NCI-H1436 treated with DMSO at 0.1 percent for 48 hours (cell line): ENCODE measurements at places on chromosomes 6 and 20.

DNA sequence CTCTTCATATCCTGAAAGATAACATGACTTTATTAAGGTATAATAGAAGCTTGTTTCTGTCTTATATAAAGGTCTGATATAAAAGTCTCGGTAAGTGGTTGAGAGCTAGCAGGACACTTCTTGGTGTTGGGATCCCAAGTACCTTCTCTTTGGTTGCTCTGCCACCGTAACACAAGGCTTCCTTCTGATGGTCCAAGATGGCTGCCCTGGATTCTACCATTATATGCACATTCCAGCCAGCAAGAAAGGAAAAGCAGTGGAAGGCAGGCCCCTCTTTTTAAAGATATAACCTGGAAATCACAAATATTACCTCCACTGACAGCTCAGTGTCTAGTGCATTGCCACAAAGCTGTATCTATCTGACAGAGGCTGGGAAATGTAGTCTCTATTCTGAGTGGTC lies 75.0 kb downstream of the TSHZ2 start:
- DNase-seq, result no peak

- DNase-seq, result no peak
Observed at GRCh38 chr20:39676857-39677391, 714.8 kb downstream of the DHX35 start.

DNA sequence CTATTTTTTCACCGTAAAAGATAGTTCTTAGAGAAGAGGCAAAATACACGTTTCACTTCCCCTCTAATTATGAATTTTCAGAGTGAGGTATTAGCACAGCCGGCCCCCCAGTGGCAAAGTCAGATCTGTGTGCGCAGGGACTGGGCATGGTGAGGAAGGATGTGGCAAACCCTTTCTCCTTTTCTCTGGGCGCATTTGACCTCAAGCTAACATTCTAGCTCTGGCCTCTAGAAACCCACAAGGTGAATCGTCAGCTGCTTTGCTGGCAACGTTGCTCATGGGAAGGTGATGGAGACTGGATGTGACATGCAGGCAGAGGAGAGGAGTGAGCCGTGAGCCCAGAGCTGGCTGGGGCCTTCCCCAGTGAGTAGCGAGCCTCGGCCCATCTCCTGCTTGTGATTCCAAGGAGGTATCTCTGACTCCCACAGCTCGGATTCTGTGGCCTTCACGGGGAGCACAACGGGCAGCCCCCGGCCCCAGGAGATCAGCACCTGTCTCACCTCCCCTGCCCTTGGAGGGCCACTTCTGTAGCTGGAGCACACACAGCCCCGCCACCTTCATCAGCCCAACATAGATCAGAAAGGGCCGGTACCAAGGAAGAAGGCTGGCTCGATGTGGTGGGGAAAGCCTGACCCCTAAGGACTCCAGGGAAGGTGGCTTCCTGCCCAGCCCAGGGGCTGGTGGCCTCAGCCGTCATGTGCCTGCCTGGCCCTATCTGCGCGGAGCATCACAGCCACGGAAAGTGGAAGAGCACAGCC lies 152.8 kb downstream of the TAF4 start:
- DNase-seq, result no peak

DNA sequence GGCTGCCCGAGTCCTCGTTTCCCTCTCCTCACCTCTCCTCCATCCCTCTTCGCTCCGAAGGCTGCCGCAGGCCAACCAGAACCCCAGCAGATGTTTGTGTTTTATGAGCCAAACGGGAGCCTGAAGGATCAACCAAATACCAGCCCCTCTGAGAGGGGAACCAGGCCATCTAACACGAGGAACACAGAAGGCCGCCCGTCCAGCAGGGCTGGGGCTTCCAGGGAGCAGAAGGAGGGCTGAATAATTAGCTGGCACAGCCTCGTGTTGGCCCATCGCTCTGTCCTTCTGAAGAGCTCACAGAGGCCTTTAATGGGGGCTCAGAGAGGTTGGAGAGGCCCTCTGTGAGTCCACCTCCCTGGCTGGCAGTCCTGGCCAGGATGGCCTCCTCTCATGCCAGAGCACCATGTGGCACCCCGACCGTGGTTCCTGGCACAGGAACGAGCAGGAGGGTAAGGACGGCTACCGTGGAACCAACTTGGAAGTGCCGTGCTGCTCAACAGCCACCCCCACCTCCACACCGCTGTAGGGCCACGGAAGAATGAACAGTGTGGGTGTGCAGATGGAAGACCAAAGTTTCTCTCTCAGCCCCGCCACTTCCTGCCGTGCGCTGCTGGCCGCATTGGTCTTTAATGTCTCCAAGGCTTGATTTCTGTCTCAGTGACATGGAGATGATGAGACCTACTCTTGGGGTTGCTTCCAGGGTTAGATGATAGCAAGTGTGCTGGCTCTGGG lies 155.2 kb downstream of the SCML4 start:
- no peak for DNase-seq

GRCh38 chr6:157706883-157707282 lies 116.2 kb upstream of the SNX9 start:
- DNase-seq, result no peak

DNA sequence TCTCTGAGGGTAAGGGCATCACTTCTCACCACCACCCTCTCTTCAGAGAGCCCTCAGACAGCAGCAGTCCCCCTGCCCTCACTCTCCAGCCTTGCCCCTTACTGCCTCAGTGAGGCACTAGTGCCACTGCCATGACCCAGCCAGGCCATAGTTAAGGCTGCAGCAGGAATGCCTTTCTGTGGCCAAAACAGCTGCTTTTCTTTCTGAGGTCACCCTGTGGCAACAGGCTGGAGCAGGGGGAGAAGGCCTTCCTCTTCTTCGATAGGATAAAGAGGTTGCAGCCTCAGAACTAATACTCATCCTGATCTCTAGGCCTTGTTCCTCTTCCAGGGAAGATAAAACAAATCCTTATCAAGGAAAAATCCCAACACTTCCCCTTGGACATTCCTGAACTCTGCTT lies 56.8 kb upstream of the ECI2 start:
- no peak for DNase-seq

- DNase-seq, result no peak
Observed at GRCh38 chr6:71211799-71212198, 76.8 kb upstream of the OGFRL1 start.

GRCh38 chr6:1479095-1479494 lies 89.7 kb downstream of the FOXF2 start:
- DNase-seq, result no peak

DNA sequence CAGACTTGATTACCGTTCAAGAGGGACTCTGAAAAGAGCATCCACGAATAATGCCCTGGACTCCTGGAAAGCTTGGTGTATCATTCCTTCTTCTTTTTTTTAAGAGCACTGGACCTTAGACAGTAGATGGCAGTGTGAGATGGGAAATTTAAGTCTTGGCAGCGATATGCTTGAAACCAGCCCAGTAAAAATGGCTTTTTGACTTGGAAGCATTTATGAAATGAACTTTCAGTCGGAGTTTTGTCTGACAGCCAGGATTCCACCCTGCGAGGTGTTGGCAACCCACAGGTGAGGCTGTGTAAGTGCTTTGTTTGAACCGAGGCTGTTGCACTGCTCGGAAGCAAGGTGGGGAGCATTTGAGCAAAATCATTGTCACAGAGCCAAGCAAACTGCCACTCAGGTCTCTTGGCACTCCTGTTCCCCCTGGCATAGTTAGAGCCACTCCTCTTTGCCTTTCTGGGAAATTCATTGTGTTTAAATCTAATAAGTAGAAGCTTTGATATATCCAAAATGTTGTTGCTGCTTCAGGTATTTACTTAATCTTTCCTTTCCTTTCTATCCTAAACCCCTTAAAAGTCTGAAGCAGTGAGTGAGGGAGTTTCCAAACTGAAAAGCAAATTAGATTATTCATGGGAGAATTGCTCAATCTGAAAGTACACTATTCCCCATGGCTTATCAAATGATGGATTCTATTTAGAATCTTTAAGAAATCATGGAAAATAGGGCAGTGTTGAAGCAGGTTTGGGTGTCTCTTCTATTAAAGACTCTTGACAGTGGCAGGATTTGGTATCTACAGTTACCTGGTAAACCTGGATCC lies 272.8 kb upstream of the SLC35B3 start:
- DNase-seq, result peak; percentile 29

DNA sequence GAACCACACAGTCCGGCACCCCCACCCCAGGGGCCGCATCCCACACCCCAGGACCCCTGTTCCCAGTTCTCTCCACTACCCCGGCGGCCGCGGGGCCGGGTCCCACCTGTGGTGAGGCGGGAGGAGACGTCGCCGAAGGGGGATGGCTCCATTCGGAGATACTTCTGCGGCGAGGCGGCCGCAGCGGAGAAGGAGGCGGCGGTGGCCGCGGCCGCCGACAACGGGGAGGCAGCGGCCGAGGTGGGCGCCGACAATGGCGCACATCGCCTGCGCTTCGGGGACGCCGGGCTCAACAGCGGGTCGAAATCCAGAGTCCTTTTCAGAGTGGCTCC lies 723 bp downstream of the AKIRIN2 start:
- DNase-seq, result no peak

DNA sequence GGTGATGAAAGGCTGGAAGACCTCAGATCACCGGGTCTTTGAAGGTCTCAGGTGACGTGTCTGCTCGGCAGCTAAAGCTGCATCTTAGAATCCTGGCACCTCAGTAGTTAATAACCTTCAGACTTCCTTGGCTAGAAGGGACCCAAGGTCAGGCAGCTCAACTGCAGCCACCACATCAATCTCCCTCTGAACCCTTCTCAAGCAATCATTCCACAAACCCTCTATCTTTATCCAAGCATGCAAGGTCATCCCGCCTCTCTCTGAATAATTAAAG lies 16.7 kb upstream of the TLDC2 start:
- no peak for DNase-seq

DNA sequence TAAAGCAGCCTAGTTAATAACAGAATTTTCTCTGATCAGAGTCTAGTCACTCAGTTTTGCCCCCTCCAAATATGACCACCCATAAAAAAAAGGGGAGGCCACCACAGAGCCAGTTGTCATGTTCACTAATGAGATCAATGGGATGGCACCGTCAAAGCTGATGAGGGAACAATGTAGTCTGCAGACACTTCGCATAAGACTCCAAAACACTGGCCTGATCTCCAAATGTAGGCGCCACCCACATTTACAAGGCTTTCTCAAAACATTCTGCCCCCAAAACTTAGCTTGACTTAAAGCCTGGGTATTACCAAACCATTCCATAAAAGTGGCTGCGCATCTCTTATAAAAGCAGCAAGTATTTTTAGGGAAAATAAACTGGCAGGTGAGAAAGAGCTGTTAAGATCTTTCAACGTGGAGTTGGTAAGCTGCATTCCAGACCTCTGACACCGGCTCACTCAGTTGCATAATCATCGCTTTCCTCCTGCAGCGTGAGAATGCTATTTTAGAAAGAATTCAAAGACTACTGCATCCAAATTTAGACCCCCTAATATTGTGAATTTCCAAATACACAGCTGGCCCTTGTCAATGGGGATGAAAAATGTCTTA lies 59.3 kb downstream of the TBC1D7 start:
- no peak for DNase-seq

DNA sequence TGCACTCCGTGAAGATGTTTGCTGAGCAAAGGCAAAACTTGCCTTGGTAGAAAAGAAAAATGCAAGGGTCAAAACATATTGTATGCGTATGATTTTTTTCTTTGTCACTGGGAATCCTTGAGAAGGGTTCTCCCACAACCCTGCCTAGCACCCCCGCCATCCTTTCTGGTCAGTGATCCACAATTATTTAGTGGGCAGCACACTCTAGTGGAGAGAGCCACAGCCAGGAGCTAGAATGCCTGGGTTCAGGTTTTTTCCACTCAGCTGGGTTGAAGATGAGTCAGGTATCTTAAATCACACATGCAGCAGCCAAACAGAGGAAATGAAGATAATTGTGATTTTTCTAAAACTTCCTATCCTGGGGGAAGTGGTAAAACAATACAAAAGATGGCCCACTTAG lies 243.1 kb downstream of the PKHD1 start:
- no peak for DNase-seq

DNA sequence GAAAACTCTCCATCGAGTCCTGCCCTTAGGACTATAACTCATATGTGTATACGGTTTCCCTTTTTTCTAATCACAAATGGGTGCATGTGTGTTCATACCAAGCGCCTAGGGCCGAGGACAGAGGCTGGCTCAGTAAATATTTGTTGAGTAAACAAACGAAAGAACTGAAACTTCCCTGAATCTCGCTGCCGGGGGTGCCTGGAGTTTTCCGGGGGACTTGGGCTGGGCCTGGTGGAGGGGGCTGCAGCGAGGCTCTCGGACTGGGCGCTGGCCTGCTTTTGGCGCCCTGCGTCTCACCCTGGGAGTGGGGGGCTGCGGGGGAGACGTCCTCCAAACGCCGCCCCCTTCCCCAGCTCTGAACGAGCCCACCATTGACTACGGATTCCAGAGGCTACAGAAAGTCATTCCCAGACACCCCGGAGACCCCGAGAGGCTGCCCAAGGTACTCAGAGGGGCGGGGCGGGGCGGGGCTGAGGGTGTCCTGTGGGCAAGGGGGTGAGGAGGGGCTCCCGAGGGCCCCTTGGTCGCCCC lies 49.0 kb downstream of the CPXM1 start:
- no peak for DNase-seq

- DNase-seq, result no peak
Observed at GRCh38 chr6:117346142-117346930, 79.4 kb downstream of the ROS1 start.

GRCh38 chr6:106702046-106702445 lies 72.7 kb downstream of the QRSL1 start:
- no peak for DNase-seq

- DNase-seq, result no peak
Observed at GRCh38 chr20:46670585-46671584, 18.4 kb downstream of the TP53RK start.
